ENCODE measurements at places on chromosomes 13 and 19. TPM values are rescaled to one million over a fixed set of nuclear protein-coding genes. Genes with fewer than 3 reads are reported as not detected.
A peak's percentile ranks its signal among the peaks of the same experiment; 100 is the strongest.

The PRR22 gene
- total RNA-seq = 1.5 TPM

The ZNF841 gene
- total RNA-seq = 14.6 TPM

The DKKL1 gene
- total RNA-seq = not detected

The RNF17 gene
- total RNA-seq = not detected

The CFAP97D2 gene
- not detected for total RNA-seq

The LRRC63 gene
- total RNA-seq = not detected

The SNRPA gene
- total RNA-seq = 104 TPM

The PDE4A gene
- 18.6 TPM for total RNA-seq

DNA sequence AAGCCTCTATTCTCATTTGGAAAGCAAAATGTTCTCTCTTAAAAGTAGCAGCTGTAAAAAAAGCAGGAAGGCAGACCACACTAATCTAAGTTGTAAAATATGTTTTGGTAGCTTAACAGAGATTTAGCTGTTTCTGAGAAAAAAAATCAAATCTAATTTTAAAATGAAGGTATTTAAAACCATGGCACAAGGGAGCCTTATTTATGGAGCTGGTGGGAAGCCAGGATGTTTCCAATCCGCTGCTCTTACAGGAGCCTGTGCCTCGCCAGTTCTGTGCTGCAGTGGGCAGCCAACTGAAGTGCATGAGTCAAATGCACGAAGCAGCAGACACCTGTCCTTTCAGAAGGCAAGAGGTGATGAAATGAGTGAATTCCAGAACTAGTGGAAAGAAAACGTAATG lies 28.2 kb downstream of the GPC6 start:
- no peak for DNase-seq

GRCh38 chr19:29338480-29338879 lies 125.5 kb upstream of the UQCRFS1 start:
- no peak for DNase-seq

- DNase-seq = no peak
Observed at GRCh38 chr13:77599351-77599750, 63.8 kb downstream of the SCEL start.

GRCh38 chr13:33518452-33518851 lies 232.9 kb upstream of the STARD13 start:
- no peak for DNase-seq

- peak; percentile 16 for DNase-seq
Observed at GRCh38 chr13:49540552-49540951, 44.8 kb downstream of the PHF11 start.

DNA sequence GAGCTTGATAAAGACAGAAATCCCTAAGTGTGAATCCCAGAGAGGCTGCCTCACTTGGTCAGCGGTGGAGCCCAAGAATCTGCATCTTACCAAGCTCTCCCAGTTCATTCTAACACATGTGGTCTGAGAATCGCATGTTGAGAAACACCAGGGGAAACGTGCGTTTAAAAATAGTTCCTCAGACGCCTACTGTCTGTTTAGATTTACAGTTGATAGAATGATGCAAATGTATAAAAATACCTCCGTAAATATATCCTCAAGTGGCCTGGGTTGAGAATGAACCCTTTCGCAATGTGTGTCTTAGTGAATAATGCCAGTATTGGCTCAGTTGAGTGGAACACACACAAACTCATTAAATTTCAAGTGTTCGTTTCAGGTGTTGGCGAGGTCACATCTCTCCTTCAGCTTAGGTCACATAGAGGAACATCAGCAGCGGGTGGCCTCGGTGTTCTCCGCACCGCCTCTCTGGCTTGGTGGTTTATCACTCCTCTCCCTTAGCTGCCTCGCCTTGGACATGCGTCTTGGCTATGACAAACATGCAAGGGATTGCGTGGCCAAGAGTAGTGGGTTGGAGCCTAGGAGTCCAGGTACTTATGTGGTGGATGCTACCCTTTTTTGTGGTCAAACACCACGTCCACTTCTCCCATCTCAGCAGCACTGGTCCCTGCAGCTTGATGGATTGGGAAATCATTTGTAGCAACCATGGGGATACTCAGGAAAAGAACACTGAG lies 117.6 kb upstream of the SPATA13 start:
- DNase-seq = no peak

DNA sequence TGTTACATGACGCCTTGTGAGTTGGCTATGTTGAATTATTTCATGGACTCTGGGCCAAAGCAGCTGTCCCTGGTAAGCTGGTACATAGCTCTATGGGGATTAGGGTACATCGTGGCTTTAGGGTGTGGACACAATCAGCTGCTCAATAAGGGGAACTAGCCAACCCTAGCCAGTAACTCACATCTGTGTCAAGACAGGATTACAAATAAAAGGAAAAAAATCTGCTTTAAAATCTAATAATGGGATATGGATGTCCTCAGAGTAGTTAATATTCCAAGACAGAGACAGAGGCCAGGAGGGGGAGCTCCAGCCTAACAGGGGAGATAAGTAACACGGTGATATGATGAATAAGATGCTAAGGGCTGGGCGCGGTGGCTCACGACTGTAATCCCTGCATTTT lies 21.1 kb upstream of the ZNF766 start:
- peak; percentile 54 for DNase-seq

DNA sequence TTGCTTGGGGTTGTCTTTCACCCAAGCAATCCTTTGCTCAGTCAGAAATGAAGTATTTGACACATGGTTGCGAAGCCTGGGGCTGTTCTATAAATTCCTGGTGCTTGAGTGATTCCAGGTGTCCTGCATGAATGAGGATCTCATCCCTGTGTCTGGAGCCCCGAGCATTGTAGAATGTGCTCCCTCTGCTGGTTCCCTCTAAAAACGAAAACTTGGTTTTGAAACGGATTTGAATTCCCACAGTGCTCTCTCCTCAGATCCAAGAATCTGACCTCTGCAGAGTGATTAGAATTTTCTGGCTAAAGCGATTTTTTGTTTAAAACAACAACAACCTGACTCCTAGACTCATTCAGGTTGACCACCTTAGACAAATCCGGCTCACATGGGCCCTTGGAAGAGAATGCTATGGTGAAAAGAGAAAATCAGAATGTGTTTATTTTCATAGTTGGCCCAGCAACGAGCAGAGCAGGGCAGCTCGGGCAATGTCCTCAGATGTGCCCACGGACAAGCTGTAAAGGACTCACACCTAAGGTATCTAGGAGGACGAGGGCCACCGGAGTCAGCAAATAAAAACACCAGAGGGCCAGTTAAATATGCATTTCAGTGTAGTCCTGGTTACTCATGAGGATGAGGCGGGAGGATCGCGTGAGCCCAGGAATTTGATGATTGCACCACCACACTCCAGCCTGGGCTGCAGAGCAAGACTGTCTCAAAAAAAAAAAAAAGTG lies 8.7 kb upstream of the ATP12A start:
- DNase-seq = peak; percentile 93

GRCh38 chr13:59931621-59932020 lies 232.1 kb downstream of the DIAPH3 start:
- no peak for DNase-seq

GRCh38 chr19:14305706-14306105 lies 75.5 kb upstream of the ADGRE5 start:
- DNase-seq = no peak

- no peak for DNase-seq
Observed at GRCh38 chr13:43128504-43128961, 105.1 kb downstream of the DNAJC15 start.

DNA sequence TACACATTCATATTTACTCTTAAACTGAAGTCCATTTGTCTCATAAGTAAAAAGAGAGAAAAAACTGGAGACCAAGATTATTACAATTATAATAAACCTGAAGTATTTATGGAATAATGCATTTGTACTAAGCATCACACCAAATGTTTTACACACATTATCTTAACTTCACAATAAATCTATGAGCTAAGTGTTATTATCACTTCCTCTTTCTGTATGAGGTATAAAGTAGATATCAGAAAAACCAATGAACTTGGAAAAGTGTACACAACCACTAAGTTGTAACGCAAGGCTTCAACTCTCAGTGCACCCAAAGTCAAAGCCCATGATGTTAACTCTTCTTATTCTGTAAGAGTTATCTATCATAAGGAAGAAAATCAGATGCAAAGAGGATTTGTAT lies 274.7 kb downstream of the FGF14 start:
- DNase-seq = no peak

- no peak for DNase-seq
Observed at GRCh38 chr19:33407716-33408115, 34.2 kb downstream of the CEBPG start.
